ENCODE measurements at places on chromosomes 4 and X.

DNA sequence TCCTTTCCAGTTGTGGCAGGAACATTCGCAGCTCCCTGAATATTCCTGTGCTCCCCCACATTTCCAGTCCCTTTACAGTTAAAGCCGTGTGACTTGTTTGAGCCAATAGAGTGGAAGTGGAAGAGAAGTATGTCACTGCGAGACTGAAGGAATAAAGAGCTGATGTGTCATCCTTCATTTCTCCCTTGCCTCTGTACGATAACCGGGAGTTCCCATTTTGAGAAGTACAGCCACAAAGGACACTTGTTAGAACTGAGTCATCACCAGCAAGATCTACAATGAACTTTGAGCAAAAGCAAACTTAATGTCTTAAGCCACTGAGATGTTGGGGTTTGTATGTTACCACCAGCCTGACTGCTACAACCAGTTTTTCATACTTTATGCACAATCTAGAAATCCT is 92.3 kb downstream of the SPRY1 start:
- DNase-seq, result no peak

GRCh38 chrX:81414630-81415029 is 212.7 kb downstream of the SH3BGRL start:
- no peak for DNase-seq

GRCh38 chrX:11103751-11104150 is 7.4 kb upstream of the HCCS start:
- no peak for DNase-seq

GRCh38 chrX:97895751-97896150 is 1012.0 kb downstream of the RPA4 start:
- no peak for DNase-seq

- no peak for DNase-seq
Observed at GRCh38 chr4:44160776-44161367, 287.7 kb downstream of the KCTD8 start.

- no peak for DNase-seq
Observed at GRCh38 chr4:90582087-90582486, 454.9 kb downstream of the CCSER1 start.

DNA sequence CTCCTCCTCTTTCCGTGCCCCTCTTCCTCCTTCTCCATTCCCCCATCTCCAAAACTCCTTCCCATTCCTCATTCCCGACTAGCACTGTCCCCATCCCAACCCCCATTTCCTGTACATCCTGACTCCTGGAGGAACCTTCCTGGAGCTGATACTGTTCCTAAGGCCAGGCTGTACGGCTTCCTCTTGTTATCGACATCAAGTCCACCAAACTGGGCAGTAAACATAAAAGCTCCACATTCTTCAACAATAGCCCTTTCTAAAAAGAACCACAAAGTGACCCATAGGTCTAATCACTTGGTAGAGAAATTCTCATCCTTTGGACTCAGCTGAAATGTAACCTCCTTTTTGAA is 22.9 kb downstream of the AWAT2 start:
- DNase-seq, result no peak

All from NCI-H2081 treated with DMSO at 0.1 percent for 48 hours (cell line).